ENCODE measurements at places on chromosomes 6 and 20.

DNA sequence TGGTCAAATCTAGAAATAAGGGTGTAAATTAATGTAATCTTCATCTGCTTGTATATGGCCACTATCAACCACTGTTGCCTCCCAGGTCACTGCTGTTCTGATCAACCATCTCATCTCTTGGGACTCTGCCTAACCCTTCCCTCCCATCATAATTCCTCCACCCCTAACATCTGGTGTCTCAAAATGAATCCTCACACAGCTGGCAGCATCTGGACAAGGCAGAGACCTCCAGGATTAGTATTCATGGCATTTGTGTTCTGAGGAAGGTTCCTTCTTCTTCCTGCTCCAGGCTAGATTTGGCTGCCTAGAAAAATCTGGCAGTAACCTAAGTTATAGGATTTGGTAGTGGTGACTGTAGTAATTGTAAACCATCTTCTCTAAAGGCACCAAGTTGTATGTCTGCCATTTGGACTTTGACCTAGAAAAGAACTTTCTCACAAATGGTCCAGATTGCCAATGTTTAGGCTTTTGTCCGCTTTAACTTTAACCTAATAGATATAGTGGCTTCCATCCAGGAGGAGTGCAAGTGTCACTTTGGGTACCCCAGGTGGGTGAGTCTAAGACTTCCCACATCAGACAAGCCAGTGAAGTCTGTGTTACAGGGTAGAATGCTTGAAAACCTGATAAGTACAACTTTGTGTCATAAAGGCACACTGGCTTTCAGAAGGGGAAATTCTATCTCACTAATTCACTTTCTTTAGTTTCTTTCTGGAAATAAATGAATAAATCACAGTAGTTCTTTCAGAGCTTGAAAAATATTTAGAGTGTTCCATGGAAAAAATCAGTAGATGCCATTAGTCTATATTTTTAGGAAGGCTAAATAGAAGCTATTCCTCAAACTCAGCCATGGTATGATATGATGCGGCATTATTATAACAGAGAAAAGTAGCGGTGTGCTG lies 3.0 kb upstream of the PHACTR2 start:
- DNase-seq, result no peak

GRCh38 chr20:59422872-59423544 lies 122.6 kb downstream of the EDN3 start:
- DNase-seq, result no peak

- DNase-seq, result no peak
Observed at GRCh38 chr20:51275181-51275580, 252.3 kb upstream of the KCNG1 start.

DNA sequence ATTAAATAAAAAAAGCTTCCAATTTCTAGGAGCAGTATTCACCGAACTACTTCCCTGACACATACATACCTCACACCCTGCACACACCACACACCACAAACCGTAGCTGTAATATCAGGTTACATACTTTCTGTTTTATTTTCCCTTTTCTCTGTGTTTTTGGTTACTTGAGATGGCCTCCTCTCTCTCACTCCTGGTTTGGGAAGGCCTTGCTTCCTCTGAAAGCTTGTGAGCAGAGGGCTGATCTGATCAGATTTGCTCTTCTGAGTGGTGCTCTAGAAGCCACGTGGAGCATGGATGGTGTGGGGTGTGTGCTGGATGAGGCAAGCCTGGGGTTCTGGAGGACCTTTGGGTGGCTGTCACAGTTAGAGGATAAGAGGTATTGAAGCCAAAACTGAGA lies 20.9 kb downstream of the UTRN start:
- no peak for DNase-seq

GRCh38 chr6:151241853-151242252 lies 2.1 kb downstream of the AKAP12 start:
- no peak for DNase-seq

DNA sequence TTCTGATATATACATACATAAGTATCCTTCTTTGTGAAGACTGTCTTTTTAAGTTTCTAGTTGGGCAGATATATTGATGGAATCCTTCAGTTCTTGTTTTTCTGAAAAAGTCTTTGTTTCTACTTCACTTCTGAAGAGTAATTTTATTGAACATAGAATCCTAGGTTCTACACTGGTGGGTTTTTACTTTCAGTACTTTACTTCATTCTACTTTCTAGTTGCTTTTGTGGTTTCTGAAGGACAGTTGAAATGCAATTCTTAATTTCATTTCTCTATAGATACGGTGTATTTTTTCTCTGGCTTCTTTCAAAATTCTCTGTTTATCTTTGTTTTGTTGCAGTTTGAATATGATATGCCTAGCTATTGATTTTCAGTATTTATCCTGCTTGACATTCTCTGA lies 105.3 kb downstream of the HMGCLL1 start:
- no peak for DNase-seq

DNA sequence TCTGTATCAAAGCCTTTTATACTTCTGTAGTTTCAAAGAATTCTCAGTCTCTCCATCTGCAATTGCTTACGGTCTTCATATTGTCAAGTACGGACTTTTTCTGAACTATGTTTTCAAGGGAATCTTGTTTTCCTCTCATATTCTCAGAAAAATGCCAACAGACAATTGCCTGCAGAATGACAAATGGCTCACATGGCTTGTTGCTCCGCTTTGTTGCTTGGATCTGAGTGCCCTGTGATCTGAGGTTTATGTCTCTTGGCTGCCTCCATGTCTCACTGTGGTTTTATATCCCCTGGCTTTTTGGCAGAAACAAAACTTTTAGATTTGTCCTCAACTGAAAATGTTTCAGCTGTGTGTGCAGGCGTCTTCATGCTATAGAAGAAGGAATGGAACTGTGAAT lies 285.4 kb upstream of the CHD6 start:
- DNase-seq, result no peak

GRCh38 chr6:75272145-75272840 lies 12.3 kb downstream of the TMEM30A start:
- no peak for DNase-seq

DNA sequence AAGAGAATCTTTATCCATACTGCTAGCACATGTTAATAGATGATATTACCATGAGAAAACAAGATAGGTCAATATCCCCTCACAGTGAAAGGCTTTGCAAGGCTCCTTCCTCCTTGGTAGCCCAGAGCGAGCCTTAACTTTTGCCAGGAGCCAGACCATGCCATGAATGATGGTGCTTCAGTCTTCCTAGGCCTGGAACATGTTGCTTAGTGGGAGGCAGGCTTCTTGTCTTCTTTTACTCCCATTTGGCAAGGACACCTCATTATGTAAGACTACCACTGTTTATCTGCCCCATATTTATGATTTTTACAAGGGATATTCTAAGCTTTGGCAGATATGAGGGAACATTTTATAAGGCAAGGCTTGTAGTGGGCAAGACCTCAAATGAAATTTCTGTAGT lies 90.8 kb downstream of the GJA1 start:
- no peak for DNase-seq

GRCh38 chr6:52352239-52353018 lies 9.5 kb upstream of the PAQR8 start:
- peak; percentile 85 for DNase-seq

GRCh38 chr20:64238851-64239387 lies 16.6 kb upstream of the PCMTD2 start:
- DNase-seq, result no peak

DNA sequence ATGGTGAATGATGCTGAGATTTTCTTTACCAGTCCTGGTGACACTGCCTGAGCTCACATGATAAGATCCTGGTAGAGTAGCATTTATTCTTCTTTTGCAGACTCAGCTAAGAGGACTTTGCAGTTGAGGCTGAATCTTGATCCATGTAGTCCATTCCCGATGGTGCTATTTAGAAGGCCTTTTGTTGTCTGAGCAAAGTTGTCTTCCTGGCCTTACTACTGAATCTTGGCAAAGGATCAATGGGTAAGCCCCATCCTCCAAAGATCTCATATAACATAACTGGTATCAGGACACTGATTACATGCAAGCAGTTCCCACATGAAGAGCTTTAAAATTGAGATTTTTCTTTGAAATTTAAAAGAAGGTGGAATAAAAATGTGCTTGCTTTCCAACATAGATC lies 291.6 kb downstream of the SOX4 start:
- DNase-seq, result peak; percentile 62

DNA sequence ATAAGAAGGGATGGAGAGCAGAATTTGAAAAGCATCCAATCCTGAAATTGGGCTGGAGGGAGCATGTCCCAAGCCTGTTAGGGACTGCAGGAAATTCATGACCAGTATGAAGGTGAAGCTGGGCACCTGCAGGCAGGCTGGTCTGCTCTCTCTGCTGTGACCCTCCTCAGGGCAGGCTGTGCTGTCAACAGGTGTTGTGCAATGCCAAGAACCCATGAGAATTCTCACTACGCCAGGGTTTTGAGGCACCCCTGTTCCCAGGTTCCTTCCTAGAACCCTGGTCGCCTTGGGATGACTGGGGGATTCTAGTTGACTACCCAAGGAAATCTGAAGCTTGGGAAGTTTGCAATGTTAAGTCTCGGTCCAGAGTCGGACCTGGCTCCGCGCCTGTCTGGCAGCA lies 13.3 kb upstream of the MAS1L start:
- no peak for DNase-seq

DNA sequence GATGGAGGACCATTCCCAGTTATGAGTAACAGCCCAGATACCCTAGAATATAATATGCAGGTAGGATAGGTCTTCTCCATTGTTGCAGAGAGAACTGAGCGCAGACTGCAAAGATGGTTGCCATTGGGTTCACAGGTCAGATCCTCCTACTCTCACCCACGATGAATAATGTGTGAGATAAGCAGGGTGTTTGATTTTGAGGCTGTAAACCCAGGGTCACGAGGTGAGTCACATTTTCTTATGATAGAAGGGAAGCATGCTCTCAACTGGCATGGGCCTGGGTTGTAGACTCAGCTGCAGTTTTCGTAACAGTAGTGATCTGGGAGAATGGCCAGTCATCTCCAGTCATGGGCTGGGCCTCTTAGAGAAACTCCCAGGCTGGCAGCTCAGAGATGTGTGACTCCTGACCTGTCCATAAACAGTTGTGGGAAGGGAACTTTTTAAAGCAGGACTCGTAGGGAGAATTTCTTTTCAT lies 74.2 kb downstream of the CD164 start:
- DNase-seq, result no peak
